H9 (cell line): ENCODE measurements at places on chromosomes 6 and 20.

DNA sequence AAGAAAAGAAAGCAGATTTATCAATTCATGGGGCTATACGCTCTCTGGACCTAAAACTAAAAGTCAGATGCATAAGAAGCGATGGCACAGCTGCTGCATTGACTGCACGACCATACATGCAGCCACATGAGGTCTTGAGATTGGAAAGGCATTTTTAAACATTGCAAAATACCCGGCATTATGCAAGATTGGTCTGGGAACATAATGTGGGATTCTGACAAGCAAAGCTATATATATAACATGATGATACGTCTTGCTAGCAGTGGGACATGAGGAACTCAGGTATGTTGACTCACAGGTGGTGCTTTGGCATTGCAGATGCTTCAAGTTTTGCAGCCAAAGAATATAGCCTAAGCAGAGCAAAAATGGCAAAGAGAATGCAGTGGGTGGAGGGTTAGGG is 55.1 kb downstream of the SAMD3 start:
- no peak overlapping the region for H3K27ac ChIP-seq
- 0 out of 2 replicates have a peak, but pooled peaks cover 3% of the 10 kb centered on the region for H3K36me3 ChIP-seq
- DNase-seq, result no peak
- H3K27me3 ChIP-seq, result no peaks in the 10 kb centered on the region
- no peak overlapping the region for H3K4me3 ChIP-seq

GRCh38 chr6:167501831-167502385 is 177.0 kb downstream of the TTLL2 start:
- DNase-seq, result peak; percentile 71
- no peaks in the 10 kb centered on the region for H3K27me3 ChIP-seq
- H3K36me3 ChIP-seq, result no peaks in the 10 kb centered on the region
- H3K4me3 ChIP-seq, result no peak overlapping the region

GRCh38 chr20:32609111-32609773 is 24.1 kb upstream of the NOL4L start:
- no peaks in the 10 kb centered on the region for H3K36me3 ChIP-seq
- H3K27me3 ChIP-seq, result no peaks in the 10 kb centered on the region
- no peak overlapping the region for H3K27ac ChIP-seq
- H3K4me3 ChIP-seq, result no peak overlapping the region

DNA sequence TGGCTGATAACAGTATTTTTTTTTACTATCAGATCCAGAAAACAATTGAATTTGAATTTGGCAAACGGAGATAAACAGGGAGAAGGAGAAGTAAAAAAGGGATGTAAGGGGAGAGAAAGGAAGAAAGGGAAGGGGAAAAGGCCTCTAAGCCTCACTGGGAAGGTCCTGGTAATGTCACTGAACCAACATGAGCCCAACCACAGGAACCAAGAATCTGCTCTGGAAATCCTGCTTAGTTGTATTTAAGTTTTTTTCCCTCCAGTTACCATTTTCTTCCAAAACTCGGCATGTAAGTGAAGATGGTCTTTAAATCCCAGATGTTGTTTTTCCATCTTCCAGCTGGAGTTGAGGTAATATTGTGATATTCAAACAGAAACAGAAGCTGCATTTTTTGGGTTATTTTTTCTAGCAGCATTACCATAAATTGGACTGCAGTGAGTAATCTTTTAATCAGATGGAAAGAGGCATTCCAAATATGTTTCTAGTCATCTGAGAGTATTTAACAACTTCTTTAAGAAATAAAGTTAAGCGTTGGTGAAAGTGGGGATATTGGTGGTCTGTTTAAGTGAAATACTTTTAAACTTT is 91.1 kb downstream of the TXNDC5 start:
- no peak overlapping the region for H3K4me3 ChIP-seq
- H3K4me1 ChIP-seq, result no peaks in the 10 kb centered on the region
- no peaks in the 10 kb centered on the region for H3K27me3 ChIP-seq
- H3K36me3 ChIP-seq, result no peaks in the 10 kb centered on the region

- peaks cover 2% of the 10 kb centered on the region; the same call in 1 of the 2 replicates for H3K4me1 ChIP-seq
- peak overlapping the region; percentile 58 for H3K27ac ChIP-seq
- H3K36me3 ChIP-seq, result no peaks in the 10 kb centered on the region
- H3K27me3 ChIP-seq, result no peaks in the 10 kb centered on the region
- no peak overlapping the region for H3K4me3 ChIP-seq
- DNase-seq, result no peak
These were observed 123.6 kb downstream of the LCA5 start for GRCh38 chr6:79413562-79414002.

DNA sequence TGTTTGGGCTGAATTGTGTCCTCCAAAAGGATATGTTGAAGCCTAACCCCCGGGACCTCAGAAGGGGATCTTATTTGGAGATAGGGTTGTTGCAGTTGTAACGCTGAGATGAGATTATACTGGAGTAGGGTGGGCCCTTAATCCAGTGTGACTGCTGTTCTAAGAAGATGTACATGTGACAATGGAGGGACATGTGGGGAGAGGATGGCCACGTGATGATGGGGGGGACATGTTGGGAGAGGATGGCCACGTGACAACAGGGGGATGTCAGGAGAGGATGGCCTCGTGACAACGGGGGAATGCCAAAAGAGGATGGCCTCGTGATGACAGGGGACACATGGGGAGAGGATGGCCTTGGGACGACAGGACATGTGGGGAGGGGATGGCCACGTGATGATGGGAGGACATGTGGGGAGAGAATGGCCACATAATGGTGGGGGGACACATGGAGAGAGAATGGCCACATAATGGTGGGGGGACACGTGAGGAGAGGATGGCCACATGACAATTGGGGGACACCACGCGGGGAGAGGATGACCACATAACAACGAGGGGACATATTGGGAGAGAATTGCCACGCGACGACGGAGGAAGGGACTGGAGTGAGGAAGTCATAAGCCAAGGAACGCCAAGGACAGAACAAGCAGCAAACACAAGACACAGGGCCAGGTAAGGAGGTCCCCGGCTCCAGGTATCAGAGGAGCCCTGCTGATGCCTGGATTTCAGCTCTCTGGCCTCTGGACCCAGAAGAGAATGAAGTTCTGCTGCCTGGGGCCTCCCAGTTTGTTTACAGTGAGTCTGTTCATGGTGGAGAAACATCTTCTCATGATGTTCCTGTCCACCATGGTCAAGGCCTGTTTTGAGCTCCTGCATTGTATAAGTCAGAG is 29.2 kb downstream of the SYNJ2 start:
- no peaks in the 10 kb centered on the region for H3K27me3 ChIP-seq
- H3K4me3 ChIP-seq, result no peak overlapping the region
- no peak overlapping the region for H3K27ac ChIP-seq
- H3K36me3 ChIP-seq, result peaks cover 15% of the 10 kb centered on the region
- DNase-seq, result no peak
- 0 out of 2 replicates have a peak, but pooled peaks cover 5% of the 10 kb centered on the region for H3K4me1 ChIP-seq

GRCh38 chr20:59217173-59217572 is 53.6 kb downstream of the ZNF831 start:
- no peaks in the 10 kb centered on the region for H3K36me3 ChIP-seq
- no peak for DNase-seq
- 0 out of 2 replicates have a peak, but pooled peaks cover 1% of the 10 kb centered on the region for H3K27me3 ChIP-seq
- 0 out of 2 replicates have a peak, but pooled peaks cover 4% of the 10 kb centered on the region for H3K4me1 ChIP-seq
- H3K27ac ChIP-seq, result no peak overlapping the region

DNA sequence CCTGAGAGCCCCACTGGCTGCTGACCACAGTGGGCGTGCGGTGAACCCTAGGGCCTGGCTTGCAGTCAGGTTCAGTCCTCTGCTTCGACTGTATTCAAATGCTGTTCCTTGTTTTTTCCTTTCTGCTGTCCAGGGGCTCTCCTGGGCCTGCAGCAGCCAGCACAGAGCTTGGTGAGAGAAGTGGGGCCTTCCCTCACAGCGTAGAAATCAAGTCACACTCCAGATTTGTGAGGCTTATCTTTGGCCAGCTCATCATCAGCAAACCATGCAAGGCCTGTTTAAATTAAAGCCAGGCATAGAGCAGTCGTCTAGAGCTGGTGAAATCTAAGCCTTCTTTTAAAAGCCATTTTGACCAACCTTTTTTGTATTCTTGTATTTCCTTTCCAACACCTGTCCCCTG is 8.4 kb downstream of the FAM120B start:
- no peak for DNase-seq
- H3K4me1 ChIP-seq, result peaks cover 5% of the 10 kb centered on the region; the same call in 1 of the 2 replicates
- H3K4me3 ChIP-seq, result no peak overlapping the region

DNA sequence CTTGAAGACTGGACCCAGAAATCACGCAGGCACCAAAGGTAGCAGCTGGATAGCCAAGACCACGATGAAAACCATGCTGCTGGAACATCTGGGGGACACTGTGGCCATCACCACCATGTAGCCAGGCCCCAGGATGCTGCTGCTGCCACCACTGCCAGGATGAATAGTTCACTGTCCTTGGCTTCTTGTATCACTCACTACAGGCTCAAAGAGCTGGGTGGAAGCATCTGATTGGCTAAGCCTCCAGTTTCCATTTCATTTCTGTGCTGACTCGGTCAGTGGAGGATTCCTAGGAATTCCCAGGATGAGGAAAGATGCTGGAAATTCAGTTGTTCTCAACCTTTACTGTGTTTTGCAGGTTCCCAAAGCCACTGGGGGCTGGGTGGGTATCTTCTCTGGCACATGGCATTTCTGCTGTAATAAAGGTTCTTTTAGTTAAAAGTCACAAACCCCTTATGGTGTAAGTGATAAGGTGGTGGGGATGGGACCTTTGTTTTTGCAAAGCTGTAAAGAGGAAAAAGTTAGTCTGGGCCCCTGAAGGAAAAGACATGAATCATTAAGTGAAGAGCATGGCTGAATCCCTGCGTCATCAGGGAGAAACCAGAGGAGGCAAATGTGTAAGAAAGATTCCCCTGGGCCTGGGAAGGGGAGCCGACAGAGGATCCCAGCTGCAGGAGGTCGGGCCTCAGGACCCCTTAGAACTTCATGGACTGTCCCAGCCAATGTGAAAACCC is 75.6 kb upstream of the RNF24 start:
- H3K4me3 ChIP-seq, result no peak overlapping the region
- no peaks in the 10 kb centered on the region for H3K4me1 ChIP-seq
- no peaks in the 10 kb centered on the region for H3K36me3 ChIP-seq

- no peaks in the 10 kb centered on the region for H3K36me3 ChIP-seq
- H3K27me3 ChIP-seq, result no peaks in the 10 kb centered on the region
- no peak for DNase-seq
- H3K4me1 ChIP-seq, result no peaks in the 10 kb centered on the region
These were observed 62.9 kb upstream of the PLEKHG1 start for GRCh38 chr6:150536835-150537234.

DNA sequence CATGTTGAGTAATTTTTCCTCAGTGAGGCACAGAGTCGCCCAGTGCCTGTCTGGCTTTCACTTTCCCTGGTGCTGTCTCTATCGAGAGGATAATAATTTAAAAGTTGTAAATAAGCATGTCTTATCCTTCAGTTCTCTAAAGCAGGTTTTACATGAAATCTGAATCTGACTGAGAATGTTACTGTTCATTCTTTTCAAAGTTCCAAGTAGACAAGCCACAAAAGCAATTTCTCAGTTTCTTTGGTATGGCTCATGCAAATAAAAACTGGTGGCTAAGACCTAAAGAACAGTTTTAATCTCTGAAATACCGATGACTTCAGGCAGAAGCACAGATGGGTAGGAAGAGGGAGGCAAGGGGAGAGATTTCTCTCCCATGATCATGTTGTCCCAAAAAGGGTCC is 87.6 kb upstream of the GCM1 start:
- H3K36me3 ChIP-seq, result no peaks in the 10 kb centered on the region
- no peak for DNase-seq
- no peaks in the 10 kb centered on the region for H3K4me1 ChIP-seq
- H3K4me3 ChIP-seq, result no peak overlapping the region
- H3K27me3 ChIP-seq, result no peaks in the 10 kb centered on the region

DNA sequence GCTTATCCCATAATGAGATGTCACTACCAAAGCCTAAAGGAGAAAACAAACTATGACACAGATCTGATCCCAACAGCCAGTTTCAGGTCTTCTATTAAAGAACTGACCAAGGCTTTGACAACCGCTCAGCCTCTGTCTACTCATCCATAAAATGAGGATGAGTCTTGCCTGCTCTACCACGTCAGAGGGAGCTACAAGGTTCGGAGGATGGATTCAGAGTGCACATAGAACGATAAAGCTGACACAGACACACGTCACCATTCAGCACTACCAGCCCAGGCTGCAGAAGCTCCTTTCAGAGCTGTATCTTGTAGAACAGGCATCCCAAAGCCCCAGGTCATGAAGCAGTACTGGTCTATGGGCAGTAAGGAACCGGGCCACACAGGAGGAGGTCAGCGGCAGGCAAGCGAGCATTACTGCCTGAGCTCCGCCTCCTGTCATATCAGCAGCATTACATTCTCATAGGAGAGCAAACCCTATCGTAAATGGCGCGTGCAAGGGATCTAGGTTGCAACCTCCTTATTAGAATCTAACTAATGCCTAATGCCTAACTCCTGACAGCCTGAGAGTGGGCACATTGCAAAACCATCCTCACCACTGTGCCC is 25.1 kb downstream of the KIF16B start:
- H3K4me3 ChIP-seq, result no peak overlapping the region
- no peak for DNase-seq
- H3K36me3 ChIP-seq, result no peaks in the 10 kb centered on the region
- H3K27me3 ChIP-seq, result no peaks in the 10 kb centered on the region
- no peaks in the 10 kb centered on the region for H3K4me1 ChIP-seq

DNA sequence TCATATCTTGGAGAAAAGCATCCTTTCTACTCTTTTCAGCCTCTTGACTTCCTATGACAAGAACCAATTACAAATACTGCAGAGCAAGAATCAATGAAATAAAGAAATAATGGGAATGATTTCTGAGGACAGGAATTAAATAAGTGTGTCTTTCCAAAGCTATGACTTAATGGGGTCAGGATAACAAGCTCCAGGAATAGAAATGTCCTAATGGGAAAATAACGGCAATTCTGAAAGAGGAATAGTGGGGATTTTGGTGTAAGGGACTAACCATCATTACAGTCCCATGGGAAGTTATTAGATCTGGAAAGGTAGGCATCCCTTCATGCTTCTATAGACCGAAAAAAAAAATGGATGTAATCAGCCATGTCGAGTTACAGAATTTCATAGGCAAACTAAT is 28.2 kb upstream of the SNAP25 start:
- DNase-seq, result no peak
- H3K4me1 ChIP-seq, result no peaks in the 10 kb centered on the region
- H3K4me3 ChIP-seq, result no peak overlapping the region

GRCh38 chr6:129183187-129183591 is 300.3 kb downstream of the LAMA2 start:
- H3K27ac ChIP-seq, result no peak overlapping the region
- DNase-seq, result no peak
- H3K4me3 ChIP-seq, result no peak overlapping the region
- H3K36me3 ChIP-seq, result no peaks in the 10 kb centered on the region
- no peaks in the 10 kb centered on the region for H3K27me3 ChIP-seq

DNA sequence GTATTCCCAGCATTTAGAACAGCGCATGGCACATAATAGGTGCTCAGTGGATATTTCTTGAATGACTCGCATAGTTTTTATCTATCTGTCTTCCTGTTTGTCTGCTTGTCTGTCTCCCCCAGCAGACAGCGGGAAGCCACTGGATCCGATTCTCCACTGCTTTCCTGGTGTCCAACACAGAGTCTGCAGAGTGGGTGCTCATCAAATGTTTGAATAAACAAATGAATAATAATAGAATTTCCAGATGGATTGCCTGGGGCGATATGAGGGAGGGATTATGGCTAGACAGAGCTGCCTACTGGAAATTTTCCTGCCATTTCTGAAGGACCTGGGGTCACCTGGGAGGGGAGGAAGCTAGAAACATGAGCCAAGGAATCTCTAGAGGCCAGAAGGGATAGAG is 18.9 kb downstream of the CDH22 start:
- DNase-seq, result no peak
- H3K27me3 ChIP-seq, result no peaks in the 10 kb centered on the region
- H3K4me3 ChIP-seq, result no peak overlapping the region
- H3K4me1 ChIP-seq, result no peaks in the 10 kb centered on the region
